Activated T-helper 1 cell treated with anti-CD3 and anti-CD28 coated beads, Interleukin-2, amount 50 U/mL, for 16 hours (primary cell): ENCODE measurements at places on chromosomes 3 and 15.

DNA sequence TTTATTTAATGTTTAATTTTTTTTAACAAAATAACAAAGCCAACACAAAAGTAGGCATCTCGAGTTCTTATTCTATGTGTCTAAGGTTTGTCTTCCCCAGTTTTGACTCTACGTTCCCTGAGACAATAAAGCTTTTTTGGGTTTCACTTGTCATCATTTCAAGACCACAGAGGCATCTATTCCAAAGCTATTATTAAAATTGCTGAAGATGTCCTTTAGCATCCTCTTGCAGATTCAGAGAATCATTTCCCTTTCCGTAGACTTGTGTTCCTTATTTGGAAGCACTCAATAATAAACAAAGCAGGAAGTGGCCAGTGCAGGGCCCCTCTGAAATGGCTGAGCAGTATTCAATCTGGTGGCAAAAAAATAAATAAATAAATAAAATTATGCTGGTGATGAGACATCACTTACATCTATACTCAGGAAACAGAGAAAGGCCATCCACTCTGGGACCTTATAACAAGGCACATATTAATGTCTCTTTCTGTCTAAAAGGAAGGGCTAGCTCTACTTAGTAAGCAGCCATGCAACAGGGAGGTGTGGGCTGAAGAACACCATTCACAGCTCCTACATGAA, 362.3 kb downstream of the WDR72 start:
- no peak for DNase-seq

- no peak for DNase-seq
These were observed 46.8 kb downstream of the MYO5A start for GRCh38 chr15:52481915-52482314.

GRCh38 chr3:37731895-37732294, 129.8 kb upstream of the CTDSPL start:
- DNase-seq, result no peak

DNA sequence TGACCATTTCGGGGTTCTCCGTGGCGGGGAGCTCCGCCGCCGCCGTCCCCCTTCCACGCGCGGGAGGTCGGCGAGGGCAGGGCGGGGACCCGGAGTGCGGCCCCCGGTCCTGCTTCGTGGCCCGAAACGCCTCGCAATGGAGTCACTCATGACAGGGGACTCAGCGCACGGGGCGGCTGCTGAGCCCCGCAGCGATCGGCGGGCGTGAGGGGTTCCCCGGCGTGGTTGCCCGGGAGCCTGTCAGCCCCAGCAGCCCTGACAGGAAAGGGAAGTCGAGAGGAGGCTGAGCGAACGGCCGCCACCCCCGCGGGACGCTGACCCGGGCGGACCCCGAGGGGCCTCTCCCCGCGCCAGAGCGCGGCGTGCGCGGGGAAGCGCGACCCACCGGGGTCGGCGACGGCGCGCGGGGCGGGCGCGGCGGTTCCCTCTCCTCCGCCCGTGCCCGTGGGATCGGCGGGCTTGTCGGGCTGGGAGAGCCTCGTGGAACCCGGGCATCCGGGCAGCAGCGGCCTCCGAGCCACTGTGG, 564 bp upstream of the PIGZ start:
- peak; percentile 20 for DNase-seq

DNA sequence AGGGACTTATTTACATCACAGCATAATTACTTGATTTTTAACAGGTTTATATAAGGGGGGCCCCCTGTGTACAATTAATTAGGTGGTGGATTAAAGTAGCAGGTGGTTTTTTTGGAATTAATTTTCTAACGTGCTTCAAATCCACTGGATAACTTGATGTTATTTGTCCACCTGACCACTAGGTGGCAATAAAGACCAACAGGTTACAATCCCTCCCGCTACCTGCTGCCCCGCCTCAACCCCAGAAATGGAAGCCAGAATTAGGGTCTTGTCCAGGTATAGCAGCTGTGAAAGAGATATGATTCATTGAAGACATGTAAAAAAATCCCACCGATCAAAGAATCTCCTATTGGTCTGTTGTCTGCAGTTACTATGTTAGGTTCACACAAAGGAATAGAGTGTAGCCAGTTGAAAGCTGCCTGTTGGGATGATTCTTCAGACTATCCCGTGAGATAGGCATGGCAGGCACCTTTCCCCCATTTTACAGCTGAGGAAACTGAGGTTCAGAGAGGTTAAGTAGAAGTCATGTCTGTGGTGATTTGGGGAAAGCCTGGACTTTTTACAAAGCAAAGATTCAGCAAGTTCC, 44.0 kb downstream of the MFSD1 start:
- DNase-seq, result no peak

GRCh38 chr15:60235951-60236710, 161.7 kb downstream of the ANXA2 start:
- DNase-seq, result no peak

GRCh38 chr15:72616491-72617210, 37.8 kb upstream of the GOLGA6B start:
- DNase-seq, result no peak

GRCh38 chr3:100443690-100444089, 42.4 kb downstream of the LNP1 start:
- no peak for DNase-seq

GRCh38 chr3:134007819-134008218, 21.9 kb downstream of the SLCO2A1 start:
- DNase-seq, result no peak

GRCh38 chr3:89702404-89702803, 595.0 kb downstream of the EPHA3 start:
- no peak for DNase-seq

DNA sequence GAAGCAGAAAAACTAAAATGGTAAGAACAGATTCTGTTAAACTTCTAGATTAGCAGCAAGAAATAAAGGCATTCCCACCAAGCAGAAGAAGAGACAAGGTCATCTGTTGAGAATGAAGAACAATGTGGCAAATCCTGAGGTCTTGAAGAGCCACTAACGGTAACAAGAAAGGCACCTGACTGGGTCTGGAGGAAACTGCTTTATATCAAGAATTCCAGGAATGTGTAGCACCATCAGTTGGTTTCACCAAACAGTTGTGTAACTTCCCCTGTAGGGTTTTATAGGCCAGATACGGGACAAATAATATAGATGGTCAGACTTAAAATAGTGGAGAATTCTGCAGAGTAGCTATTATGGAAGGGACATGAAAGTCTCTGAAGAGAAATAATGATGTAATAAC, 57.3 kb downstream of the ACAP2 start:
- no peak for DNase-seq

DNA sequence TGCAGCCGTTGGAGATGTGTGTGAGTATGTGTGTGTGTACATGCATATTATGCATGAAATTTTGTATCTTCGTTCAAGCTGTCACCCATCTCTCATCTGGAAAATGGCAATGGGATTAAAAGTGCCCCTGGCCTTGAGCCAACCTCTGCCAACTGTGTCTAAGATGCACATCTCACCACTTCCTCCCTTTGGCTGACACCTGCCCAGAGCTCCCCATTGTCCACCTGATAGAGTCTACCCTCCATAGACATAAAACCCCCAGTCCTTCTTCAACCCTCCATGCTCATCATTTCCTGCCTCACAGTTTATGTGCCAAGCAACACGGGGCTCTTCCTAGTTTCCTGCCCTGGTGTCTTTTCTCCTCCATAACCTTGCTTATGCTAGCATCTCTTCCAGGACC, 187.5 kb upstream of the HES1 start:
- DNase-seq, result no peak

- no peak for DNase-seq
These were observed 19.1 kb downstream of the SLC6A20 start for GRCh38 chr3:45777111-45777745.

- no peak for DNase-seq
These were observed 23.8 kb upstream of the SH3BP5 start for GRCh38 chr3:15356176-15356575.

GRCh38 chr3:120477781-120478180, 27.0 kb upstream of the FSTL1 start:
- DNase-seq, result no peak

- DNase-seq, result no peak
These were observed 28.9 kb upstream of the ESYT3 start for GRCh38 chr3:138405486-138405885.

DNA sequence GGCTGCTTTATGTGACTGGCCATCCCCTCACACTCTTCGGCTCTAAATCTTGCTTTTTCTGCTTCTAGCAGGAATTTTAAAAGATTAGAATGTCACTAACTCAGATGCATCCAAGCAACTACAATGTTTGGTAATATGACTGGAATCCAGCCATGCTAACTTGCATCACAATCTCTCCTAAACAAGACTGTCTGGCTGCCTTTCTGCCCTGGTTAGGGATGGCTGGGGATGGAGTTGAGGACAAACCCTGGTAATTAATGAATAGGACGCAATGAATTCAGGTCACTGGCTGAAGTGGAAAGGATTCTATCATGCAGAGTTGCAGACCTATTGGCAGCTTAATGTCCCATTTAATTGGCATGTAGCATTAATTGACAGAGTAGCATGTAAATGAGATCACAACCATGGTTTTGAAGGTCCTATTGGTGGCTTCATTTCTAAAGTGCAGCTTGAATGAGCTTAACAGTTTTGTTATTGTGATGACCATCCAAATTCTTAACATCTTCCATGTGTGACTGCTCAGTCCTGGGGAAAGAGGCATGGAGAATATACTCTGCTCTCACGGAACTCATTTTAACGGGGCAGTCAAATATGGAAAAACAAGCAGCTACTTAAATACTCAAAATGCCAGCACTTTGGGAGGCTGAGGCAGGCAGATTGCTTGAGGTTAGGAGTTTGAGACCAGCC, 21.7 kb downstream of the NMNAT3 start:
- no peak for DNase-seq

- no peak for DNase-seq
These were observed 155.6 kb downstream of the SQOR start for GRCh38 chr15:45790325-45790943.

DNA sequence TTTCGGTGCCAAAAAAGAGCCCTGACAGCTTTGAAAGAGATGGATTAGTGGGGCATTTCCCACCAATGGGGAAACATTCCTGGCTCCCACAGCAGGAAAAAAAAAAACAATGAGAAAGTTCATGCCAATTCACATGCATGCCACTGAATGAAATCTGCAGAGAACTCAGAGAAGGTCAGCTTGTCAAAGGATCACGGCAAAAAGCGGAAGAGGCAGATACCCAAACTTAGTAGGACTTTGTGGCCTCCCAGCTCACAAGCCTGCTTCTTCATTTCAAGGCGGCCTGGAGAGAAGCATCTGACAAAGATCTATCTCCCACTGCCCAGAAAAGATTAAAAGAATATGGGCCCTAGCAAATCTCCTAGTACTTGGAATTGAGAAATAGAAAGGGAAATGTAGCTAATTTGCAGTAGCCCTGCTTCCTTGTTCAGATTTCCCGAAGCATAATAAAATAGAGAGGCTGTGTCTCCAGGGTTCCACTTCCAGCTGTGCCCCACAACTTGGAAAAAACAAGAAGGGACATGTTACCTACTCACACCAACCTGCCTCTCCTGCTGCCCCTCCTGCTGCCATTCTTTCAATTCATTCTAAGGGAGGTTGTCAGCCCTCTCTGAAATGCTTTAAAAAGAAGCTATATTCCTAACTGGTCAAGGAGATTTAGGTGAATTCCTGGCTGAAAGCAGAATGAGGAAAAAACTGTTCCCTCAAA, 170.4 kb downstream of the FHIT start:
- no peak for DNase-seq

- no peak for DNase-seq
These were observed 34.1 kb downstream of the ACP3 start for GRCh38 chr3:132351222-132351806.

- DNase-seq, result no peak
These were observed 475 bp downstream of the SPSB4 start for GRCh38 chr3:141051443-141052200.

- DNase-seq, result no peak
These were observed 20.8 kb upstream of the SLC7A14 start for GRCh38 chr3:170606675-170607074.

DNA sequence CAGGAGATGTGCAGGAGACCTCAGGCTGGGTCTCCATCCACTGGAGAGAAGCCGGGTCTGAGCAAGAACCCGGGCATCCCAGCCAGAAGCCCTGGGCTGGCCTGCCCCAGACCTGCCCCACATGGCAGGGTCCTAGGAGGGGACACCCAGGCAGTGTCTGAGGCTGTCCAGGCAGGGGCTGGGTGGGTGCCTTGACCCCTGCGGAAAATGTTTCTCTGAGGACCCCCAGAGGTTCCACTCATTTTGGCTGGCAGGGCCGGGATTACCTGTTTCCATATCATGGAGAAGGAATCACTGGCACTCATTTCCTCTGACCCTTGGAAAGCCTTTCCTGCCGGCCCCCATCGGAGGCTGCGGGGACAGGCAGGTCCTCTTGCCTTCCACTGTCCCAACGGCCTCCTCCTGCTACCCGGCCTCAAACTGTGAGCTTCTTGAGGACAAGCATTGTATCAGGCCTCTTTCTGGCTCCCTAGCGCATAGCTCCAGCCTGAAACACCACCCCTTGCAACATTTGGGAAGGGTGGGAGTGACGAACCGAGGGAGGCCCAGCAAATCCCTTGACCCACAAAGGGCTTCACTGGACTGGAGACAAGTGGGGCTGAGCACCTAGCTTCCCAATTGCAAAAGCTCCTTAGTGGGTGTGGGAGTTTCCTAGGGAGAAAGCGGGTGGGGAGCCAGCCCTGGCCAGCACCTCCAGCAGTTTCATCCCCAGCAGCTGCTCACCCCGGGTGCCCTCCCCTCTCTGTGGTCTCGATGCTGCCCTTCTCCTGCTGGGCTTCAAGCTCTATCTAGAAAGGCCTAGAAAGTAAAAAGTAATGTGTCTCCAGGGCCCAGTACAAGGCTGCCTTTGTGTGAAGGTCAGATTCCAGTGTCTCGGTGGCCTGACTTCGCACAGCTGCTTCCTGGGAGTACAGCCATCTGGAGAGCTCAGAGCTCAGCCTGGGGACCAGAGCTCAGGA, 29.7 kb downstream of the ACSBG1 start:
- no peak for DNase-seq

DNA sequence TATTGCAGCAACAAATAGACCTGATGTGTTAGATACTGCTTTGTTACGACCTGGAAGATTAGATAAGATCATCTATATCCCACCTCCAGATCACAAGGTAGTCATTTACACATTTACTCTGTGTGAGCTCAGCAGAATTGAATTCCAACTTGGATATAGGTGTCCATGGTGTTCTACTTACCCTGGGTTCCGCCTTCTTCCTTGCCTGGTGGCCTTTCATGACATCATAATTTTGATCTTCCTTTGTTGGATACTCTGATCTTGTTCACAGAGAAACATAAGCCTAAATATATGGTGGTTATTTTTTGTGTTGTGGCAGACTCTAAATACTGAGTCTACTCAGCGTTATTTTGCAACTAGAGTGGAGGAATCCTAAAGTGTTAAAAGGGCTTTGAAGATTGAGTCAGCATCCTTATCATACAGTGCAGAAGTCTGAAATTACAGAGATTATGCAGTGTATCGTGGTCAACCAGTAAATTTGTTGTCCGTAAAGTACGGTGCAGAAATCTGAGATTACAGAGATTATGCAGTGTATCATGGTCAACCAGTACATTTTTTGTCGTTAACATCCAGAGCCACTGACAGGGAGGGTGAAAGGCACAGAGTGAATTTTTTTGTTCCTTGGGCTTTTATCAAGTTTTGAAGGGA, 39.1 kb upstream of the GATM start:
- DNase-seq, result no peak

- DNase-seq, result no peak
These were observed 36.2 kb downstream of the PEX5L start for GRCh38 chr3:180000500-180000899.
